ENCODE measurements at places on chromosomes 5 and 9.

DNA sequence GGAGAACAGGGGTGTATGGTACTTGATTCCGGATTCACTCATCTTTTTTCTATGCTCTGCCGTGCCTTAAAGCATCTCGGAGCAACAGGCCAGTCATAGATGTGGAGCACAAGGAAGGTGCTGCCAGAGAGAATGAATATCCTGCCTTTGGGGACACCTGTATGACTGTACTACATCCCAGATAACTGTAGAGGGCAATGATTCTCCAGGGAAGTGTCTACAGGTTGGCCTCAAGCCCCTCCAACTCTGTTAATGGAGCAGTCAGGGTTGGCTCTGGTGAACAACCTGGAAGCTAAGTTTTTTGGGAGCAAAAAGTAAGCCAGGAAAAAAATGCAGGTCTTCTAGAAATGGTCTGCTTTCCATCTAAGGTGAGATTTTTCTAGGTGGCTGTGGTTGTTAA is 71.0 kb downstream of the NREP start:
- no peak for DNase-seq

GRCh38 chr9:523444-523843 is 308.8 kb downstream of the DOCK8 start:
- DNase-seq = no peak

DNA sequence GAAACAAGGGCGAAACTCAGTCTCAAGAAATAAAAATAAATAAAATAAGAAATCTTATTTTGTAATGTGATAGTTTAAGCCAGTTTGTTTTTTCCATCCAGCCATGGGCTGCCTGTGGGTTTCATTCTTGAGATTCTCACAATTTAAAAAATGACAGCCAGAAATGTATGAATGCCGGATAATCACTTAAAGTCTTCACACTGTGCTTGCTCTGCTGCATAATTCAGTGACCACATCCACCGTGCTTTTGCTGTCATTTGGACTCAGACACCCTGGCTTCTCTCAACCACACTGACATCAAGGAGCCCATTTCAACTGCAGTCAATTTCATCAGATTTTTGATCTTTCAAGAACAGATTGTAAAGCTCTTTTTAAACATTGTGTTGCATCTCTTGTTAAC is 61.0 kb upstream of the DAPK1 start:
- DNase-seq = no peak

DNA sequence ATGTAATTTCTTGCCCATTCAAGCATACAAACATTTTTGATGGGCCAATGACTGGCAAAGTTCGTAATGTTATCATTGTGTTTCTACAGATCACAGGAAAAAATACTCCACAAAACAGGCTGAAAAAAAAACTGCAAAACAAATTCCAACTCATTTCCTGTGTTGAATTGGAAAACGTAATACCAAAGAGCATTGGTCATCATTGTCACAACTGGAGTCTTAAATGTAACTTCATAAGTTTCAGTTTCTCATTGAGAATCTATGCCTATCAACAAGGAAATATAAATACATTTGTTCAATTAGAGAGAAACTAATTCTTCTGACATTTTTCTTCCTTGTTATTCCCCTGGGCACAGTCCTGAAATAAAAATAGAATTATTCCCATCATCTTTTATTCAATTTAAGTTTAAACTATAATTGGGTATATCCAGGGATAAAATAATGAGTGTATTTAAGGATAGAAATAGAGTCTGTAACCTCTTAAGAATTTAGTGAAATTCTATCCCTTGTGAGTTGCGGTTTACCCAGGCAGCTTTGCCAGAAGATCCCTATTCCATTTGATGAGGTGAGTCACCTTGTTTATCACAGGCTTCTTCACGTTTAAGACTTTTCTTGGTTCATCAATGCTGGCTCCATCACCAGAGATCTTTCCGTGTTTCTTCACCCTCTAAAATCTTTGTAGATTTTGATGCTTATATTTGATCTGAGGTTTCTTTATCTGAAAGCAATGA is 112.7 kb upstream of the ITGA1 start:
- no peak for DNase-seq

DNA sequence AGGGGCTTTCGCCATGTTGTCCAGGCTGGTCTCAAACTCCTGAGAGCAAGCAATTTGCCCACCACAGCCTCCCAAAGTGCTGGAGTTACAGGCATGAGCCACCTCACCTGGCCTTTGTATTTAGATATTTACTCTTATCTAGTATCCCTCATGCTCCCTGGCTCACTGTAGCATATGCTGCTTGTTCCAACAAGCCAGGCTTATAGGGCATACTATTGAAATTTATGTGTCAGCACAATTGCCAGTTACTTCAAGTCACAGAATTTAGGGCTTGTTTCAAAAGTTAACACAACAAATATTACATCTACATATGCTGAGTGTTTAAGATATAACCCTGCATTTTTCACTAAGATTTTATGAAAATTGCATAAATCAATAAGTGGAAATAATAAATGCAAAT is 469.2 kb upstream of the ZNF608 start:
- no peak for DNase-seq

GRCh38 chr5:82863266-82863665 is 213.9 kb downstream of the TMEM167A start:
- no peak for DNase-seq

DNA sequence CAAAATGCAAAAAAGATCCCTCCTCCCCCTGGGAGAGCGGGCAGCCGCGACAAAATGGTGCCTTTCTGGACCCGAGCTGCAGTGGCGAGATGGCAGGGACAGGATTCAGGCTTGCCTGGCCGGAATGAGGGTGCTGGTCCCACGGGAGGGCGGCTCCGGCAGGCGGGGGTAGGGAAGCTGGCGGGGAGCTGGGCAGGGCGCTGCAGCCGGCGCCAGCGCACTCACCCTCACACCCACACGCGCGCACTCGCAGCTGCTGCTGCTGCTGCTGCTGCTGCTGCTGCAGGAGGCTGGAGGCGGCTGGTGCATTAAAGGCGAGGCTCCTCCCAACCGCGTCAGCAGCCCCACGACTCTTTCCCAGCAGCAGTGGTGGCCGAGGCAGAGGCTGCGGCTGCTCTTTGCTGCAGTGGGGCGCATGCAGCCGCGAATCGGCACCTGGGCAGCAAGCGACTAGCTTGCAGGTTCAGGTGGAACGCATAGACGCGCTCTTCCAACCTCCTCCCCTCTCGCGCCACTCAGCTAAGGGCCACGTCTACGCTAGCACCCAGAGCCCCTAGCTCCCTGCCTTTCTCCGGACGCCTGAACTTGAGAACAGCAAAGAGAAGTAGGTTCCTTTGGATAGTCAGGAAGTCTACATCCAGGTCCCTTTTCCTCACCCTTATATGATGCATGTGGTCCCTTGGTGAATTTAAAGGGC is at the start of gene PPP2R2B:
Gene PPP2R2B, minus strand, starts transcription at position 282 of the 697 bp plus-strand sequence.
- DNase-seq = peak; percentile 30

DNA sequence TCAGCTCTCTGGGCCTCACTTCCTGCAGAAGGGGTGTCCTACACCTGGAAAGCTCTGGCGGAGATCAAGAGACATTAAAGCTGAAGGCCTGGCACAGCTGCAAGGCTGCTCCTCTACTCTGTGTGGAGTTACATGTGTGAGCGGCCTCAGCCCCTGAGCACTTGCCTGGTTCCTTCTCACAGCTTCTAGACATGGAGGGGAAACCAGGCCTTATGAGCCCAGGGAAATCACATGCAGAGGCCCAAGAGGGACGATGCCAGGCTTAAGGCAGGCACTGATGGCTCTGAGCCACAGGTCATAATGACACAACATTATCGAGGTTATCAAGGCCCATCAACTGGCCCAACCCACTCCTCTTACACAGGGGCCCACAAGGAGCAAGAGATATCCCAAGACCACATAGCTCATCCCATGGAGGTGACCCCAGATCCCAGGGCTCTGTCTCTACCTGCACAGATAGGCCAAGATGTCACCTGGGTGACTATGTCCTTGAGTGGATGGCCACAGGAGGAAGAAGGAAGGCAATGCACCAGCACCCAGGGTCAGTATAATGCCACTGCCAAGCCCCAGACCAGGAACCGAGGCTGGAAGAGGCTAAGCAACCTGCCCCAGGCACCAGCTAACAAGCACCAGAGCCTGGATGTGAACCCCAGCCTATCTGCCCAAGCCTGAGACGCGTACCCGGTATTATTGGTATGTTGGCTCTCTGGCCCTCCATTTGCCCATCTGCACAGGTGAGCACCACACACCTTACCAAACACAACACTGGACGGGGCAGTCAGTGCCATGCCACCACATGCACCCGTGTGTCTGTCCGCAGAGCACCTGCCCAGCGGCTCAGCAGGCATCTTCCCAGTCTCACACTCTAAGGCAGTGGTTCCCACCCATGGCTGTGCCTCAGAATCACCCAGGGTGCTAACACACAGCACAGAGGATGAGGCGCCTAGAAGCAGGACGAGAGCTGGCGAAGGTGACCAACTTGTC is 143.3 kb downstream of the GABBR2 start:
- no peak for DNase-seq

Data from central memory CD4-positive, alpha-beta T cell (primary cell).